ENCODE measurements at places on chromosomes 6 and 20.

GRCh38 chr20:60667641-60668040 is 584.4 kb upstream of the CDH4 start:
- DNase-seq = no peak

- no peak for DNase-seq
Measured at GRCh38 chr20:19022791-19023448, 189.5 kb upstream of the SLC24A3 start.

GRCh38 chr6:166406197-166406596 is 23.5 kb upstream of the MPC1 start:
- DNase-seq = no peak

DNA sequence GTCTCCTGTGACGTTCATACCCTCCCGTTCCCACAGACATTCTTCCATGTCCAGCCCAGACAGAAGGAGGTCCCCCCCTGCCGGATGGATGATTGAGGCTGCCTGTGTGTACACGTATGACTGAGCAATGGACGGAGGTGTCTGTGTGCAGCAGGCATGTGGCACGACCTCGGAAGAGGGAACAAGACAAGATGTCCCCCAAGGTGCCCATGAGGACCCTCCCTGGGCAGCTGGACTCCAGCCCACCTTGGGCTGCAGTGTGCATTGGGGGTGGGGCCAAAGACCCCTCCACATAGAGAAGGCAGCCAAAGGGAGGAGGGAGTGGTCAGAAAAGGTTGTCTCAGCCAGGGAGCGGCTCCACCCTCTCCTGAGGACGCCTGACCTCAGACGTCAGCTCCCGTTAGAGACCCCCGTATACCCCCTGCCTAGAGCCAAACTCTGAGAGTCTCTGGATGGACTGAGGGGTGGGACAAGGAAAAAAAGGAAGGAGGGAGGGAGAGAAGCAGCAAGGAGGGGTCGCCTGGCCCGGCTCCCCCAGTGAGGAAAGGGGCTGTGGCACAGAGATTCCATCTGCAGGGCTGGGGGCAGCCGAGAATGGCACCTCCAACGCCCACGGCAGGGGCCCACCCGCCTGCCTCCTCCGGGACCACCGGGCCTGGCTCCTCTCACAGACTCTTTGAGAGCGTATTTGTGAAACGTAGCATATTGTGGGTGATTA is 92.9 kb upstream of the BHLHE23 start:
- DNase-seq = peak; percentile 42

- no peak for DNase-seq
Measured at GRCh38 chr20:50610212-50610718, 81.1 kb downstream of the RIPOR3 start.

DNA sequence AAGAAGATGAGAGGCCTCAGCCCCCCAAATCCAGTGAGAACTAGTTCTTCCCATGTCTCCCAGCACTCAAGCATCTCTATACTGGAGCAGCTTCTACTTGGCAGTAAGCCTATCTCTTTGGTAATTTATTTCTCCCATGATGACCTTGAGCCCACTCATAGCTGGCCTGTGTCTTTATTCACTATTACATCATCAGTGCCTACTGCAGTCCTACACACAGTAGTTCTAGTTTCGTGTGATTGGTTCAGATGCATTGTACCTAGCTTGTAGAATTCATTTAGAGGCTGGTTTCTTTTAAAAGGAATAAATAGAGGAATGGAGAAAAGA is 255.6 kb upstream of the ZFP64 start:
- DNase-seq = no peak

DNA sequence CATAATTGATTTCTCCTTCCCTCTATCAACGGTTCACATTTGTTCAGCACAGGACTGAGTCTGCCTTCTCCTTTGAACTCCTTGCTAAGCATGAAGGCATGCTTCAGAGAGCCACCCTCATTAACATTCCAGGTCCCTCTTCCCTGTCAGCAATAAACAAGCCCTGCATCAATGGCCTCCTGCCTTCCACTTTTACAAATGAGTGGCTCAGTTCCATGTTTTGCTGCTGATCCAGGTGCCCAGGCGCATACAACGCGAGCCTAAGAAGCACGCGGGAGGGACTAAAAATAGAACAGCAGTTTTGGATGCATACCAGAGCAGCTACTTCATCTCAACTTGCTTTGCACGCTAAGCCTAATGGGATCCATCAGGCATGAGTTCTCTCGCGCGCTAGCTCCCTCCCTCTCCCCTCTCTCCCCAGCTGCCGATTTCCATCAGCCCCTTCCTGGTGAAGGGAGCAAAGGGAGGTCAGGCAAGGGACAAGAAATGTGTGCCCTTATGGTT is 53.4 kb downstream of the TRAF3IP2 start:
- DNase-seq = peak; percentile 55

DNA sequence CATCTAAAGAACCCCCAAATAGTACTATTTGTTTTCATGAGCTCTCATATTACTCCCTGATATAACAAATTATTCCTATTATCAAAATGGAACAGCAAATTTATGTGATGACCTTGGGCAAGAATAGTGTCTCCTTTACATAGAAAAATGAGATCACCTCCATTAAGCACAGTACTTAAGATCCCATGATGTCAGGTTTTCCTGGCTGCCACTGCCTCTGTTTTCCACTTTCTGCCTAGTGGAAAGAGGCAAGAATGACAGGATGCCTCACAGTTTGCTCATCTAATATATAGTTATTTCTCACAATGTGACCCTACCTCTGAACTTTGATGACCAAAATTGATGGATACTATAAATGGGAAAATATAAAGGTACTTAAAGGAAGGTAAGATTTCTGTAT is 260.1 kb upstream of the SGK1 start:
- DNase-seq = no peak

GRCh38 chr20:328027-328974 is 2.9 kb downstream of the SOX12 start:
- DNase-seq = no peak

DNA sequence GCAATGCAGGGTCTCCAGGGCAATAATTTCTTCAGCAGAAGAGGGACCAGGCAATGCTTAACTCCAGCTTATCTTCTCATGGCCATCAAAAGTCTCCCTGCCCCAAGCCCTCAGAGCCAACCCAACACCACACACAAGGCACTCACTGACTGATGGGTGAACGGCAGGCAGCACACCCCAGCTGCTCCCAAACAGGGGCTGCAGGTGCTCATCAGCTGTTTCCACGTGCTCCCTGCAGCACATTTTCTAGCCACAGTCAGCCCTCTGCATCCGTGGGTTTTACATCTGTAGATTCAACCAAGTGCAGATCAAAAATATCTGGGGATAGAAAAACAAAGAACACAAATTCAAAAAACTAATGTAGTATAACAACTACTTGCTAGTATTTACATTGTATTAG is 4.0 kb upstream of the GABRR1 start:
- no peak for DNase-seq

GRCh38 chr6:84773431-84774156 is 9.2 kb upstream of the TBX18 start:
- DNase-seq = peak; percentile 35

GRCh38 chr6:72770959-72771358 is 149.1 kb downstream of the KCNQ5 start:
- no peak for DNase-seq

GRCh38 chr20:38790200-38791053 is 15.1 kb upstream of the PPP1R16B start:
- peak; percentile 77 for DNase-seq

GRCh38 chr6:49462599-49462926 is 490 bp downstream of the MMUT start:
- DNase-seq = peak; percentile 3

DNA sequence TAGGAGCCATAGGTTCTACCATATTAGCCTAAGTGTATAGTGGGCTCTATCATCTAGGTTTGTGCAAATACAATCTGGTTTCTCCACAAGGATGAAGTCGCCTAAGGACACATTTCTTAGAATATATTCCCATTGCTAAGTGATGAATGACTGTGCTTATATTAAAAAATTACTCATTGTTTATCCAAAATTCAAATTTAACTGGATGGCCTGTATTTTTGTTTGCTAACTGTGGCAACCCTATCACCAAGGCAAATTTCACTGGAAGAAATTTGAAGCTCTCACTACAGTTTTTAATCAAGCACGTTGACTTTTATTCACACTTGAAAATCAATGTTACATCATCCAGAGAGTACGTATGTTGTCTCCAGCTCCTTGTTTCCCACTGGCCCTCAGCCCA is 13.9 kb downstream of the GCM2 start:
- no peak for DNase-seq

DNA sequence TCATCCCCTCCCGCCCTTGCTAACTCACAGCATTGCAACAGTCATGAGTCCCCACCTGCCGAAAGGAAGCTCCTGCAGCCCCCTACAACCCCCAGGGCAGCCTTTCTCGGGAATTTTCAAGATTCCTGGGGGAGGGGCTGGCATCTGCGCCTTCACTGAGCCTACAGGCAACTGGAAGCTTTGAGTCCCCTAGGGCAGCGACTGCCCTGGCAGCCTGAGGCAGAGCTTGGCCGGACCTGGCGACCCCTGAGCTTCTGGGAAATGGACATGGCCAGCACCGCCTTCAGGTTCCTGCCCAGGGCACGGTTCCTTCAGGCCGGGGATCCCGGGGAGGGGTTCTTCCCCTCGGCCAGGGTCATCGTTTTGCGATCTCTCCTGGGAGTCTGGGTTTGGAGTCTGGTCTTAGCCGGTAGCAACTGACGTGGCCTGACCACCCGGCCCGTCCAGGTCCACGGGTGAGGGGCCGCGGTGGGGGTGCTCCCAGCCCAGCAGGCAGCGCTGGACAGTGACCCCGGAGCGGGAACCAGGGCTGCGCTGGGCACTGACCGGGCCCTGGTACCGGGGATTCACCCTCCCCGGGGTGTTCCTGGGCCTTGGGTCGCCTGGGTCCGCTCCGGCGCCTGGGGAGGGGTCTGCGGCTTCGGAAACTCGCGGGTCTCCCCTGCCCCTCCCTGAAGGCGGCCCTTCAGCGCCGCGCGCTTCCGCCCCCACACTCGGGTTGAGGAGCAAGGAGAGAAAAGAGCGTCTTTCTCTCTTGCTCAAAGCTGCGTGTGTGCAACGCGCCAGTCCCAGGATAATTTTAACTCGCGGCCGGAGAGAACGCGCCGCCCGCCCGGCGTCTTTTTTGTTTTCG is 593 bp upstream of the COL9A3 start:
- peak; percentile 82 for DNase-seq

DNA sequence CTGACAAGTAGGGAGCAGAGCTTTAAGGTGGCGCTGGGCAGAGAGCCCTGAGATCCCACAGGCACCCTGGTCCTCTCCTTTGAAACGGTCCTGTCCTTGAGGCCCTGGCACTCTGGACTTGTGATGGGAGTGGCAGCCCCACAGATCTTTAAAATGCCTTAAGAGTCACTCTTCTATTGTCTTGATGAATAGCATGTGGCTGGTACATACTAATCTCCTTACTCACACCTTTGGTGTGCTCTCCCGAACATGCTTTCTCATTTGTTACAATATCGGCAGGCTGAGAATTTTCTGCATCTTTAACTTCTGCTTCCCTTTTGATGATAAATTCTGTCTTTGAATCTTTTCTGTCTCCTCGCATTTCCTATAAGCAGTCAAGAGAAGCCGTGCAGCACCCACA is 333.8 kb downstream of the TFAP2A start:
- no peak for DNase-seq
